ENCODE measurements at places on chromosomes 1 and 21.

GRCh38 chr1:52022133-52022532 is 11.5 kb downstream of the KTI12 start:
- DNase-seq, result no peak

DNA sequence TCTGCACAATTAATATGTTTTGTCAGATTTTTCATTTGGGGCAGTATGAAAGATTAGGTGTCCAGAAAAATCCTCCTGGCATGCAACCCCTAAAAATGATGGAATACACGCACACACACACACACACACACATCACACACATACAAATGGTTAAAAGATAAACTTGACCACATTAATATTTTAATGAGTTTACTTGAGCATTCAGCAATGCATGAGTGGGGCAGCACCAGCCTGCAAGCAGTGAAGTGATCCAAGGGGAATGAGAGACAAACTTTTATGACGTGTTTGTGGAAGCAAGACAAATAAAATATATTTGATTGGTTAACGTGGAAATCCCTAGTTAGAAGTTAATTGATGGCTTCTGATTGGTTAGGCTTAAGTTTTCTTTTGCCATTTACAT is 29.1 kb upstream of the SOAT1 start:
- DNase-seq, result no peak

GRCh38 chr1:54811066-54811465 is 9.9 kb upstream of the TTC22 start:
- DNase-seq, result no peak

- DNase-seq, result no peak
These were observed 118.7 kb downstream of the UBR4 start for GRCh38 chr1:19091196-19091953.

Data from hematopoietic multipotent progenitor cell treated with erythropoietin and hydrocortisone succinate and interleukin-3 and kit ligand, for 15 days (in vitro differentiated cells).